Mesothelial cell of epicardium (in vitro differentiated cells): ENCODE measurements at places on chromosomes 1 and 21. TPM values are rescaled to one million over a fixed set of nuclear protein-coding genes. Genes with fewer than 3 reads are reported as not detected.

Gene VWA5B1
- 0.20 to 0.29 TPM (median 0.25 TPM) in 3 replicates for total RNA-seq

- no peak for DNase-seq
Measured at GRCh38 chr1:214471458-214471857, 79.9 kb downstream of the PTPN14 start.

GRCh38 chr21:19999369-20000272 lies 998.6 kb upstream of the NCAM2 start:
- no peak for DNase-seq

DNA sequence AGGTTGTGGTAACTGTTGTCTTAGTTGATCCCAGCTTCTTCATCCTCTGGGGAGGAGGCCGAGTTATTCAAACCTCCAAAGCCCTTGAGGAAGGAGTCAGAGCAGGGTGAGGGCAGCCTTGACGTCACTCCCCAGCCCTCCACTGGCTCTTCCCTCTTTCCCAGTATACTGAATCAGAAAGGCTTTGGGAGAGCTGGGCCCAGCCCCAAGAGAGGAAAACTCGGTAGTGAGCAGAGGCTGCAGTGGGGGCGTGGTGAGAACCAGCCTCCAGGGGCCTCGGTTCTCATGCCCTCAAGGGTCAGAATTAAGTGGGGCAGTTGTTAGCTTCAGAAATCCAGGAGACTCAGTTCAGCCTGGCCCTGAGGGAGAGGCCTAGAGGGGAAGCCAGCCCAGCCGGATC lies 1.8 kb upstream of the GJA4 start:
- no peak for DNase-seq

DNA sequence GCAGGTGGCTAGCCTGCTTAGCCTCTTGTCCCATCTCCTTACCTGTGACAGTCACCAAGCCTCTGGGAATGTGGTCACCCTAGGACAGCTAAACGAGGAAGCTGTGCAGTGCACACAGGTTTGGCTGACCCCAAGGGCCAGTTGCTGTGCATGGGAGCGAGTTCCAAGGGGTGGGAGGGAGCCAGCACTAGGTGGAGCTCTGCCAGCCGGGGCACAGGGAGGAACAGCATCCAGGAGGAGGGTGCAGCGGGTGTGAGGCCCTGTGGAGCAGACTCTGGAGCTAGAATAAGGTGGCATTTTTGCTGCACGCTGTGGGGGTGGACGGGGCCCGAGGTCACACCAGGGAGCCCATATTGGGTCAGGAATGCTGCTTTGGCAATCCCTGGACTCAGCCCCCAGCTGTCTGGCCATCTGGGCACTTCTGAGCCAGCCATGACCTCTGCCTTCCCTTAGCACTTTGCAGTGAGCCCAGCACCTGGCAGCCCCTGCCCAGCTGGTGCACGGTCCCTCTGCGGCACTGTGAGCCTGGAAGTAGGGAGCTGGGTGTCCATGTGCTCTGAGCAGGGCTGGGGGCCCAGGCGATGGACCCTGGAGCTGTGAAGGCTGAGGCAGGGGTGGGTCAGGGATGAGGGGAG lies 8.7 kb downstream of the PDXK start:
- no peak for DNase-seq
